Stimulated activated CD8-positive, alpha-beta memory T cell treated with anti-CD3 and anti-CD28 coated beads, Interleukin-7, amount 100 ng/mL, for 1 hour (primary cell): ENCODE measurements at places on chromosomes 5 and 9.

- no peak for DNase-seq
Observed at GRCh38 chr9:121947775-121948174, 145.3 kb downstream of the TTLL11 start.

GRCh38 chr5:136891175-136891972, 526.0 kb upstream of the TRPC7 start:
- no peak for DNase-seq

- DNase-seq, result no peak
Observed at GRCh38 chr5:7395432-7395946, 449 bp upstream of the ADCY2 start.

DNA sequence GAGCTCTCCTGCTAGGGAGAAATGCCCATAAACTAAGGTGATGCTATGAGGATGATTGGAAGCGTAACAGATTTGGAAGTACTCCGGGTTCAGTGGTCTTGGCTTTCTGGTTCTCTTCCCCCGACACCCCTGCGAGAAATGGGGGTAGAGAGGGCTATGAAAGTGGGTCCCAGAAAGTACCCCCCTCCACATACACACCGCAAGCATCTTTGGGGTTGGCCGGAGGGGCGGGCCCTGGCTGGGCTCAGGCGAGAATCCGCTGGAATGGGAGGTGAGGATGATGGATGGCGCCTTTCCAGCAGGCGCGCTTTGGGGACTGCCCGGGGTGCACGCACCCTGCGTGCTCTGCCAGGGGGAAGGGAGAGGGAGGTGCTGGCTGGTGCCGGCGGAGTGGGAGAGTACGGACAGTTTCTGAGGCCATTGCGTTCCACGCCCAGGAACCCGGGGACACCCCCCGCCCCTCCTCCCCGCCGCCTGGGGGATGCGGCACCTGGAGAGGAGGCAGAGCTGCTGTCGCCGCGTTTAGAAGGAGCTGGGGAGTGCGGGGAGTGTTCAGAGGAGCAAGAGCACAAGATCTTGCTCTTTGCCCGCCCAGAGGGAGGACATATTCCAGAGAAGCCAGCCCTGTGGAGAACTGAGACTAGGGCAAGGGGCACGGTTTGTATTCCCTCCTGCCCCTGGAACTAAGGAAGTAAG, 1.9 kb downstream of the PCSK5 start:
- DNase-seq, result no peak

GRCh38 chr5:65928860-65929259, 2.5 kb downstream of the ERBIN start:
- DNase-seq, result no peak

- DNase-seq, result no peak
Observed at GRCh38 chr5:153530357-153531143, 40.1 kb downstream of the GRIA1 start.

GRCh38 chr5:146218168-146218567, 14.8 kb downstream of the RBM27 start:
- DNase-seq, result no peak

GRCh38 chr5:137833463-137833862, 34.2 kb upstream of the MYOT start:
- DNase-seq, result no peak

DNA sequence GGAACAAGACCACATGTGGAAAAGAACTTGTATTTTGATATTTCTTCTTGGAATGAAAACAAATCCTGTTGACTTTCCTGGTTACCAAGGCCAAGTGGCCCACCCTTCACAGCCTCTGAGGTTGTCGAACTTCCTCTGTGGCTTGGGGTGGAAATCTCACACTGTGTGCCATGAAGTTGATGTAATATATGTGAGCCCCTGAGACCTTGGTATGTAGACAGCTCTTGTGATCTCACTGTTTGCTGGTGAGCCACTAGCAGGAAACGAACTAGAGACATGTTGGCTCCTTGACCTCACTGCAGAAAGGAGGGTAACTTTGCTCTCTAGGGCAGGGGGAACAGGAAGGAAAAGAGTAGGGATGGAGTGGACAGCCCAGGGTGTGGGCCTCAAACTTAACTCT, 159.4 kb downstream of the ARHGAP26 start:
- peak; percentile 15 for DNase-seq

GRCh38 chr9:130972957-130973685, 34.1 kb upstream of the FIBCD1 start:
- DNase-seq, result no peak

GRCh38 chr9:114721491-114722079, 39.6 kb upstream of the TEX48 start:
- no peak for DNase-seq

- DNase-seq, result no peak
Observed at GRCh38 chr9:93084471-93084881, 11.5 kb upstream of the CARD19 start.

- no peak for DNase-seq
Observed at GRCh38 chr9:1869843-1870242, 145.3 kb upstream of the SMARCA2 start.

DNA sequence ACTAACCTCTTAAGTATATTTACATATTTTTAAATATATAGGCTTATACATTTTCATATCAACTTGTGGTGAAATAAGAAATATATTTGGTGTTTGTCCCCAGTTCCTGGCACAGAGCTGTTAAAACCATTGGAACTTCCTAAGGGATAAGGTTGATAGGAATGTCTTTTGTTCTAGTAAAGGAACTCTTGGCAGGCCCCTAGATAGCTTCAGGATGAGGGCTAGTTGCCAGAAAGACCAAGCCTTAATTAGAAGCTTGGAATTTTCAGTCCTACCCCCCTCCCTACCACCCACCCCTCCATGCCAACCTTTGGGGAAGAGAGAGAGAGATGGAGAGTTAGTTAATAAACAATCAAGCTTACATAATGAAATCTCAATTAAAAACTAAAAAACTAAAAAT, 638.6 kb upstream of the ACO1 start:
- no peak for DNase-seq

DNA sequence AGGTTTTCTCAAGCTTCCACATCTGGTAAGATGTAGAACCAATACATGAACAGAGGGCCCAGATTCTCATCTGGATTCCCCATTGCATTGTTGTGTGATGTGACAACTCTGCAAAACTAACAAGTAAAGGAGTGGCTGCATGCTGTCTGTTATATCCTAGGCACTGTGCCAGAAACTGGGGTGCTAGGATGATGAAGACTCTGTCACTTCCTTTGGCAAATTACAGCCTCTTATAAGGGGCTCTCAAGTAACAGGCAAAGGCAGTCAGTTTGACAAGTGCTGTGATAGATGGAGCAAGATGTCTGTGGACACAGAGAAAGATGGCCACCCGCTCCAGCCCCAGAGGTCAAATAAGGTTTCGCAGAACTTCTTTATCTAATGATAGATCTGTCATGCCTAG, 115.7 kb downstream of the PAPPA start:
- no peak for DNase-seq

DNA sequence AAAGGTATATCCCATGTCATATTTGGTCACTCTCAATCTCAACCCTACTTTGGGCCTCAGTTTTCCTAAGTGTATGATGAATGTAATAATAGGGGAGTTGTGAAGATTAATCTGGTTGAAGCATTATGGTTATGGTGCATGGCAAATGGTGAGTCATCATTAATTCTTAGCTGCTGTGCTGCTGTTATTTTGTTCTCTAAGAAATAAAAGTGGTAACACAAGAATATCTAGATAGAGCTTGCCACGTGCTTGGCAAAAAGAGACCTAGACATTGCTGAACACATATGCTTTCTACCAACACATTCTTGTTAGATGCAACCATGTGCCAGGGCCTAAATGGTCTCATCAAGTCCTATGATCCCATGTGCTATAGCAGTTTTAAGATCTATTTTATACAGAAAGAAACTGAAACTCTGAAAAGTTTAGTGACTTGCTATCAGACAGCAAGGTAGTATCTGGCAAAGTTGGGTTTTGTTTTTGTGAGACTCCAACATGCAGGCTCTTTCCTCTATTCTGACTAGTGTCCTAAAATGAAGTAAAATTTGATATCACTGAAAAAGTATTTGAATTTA, 699.9 kb upstream of the MEF2C start:
- no peak for DNase-seq

DNA sequence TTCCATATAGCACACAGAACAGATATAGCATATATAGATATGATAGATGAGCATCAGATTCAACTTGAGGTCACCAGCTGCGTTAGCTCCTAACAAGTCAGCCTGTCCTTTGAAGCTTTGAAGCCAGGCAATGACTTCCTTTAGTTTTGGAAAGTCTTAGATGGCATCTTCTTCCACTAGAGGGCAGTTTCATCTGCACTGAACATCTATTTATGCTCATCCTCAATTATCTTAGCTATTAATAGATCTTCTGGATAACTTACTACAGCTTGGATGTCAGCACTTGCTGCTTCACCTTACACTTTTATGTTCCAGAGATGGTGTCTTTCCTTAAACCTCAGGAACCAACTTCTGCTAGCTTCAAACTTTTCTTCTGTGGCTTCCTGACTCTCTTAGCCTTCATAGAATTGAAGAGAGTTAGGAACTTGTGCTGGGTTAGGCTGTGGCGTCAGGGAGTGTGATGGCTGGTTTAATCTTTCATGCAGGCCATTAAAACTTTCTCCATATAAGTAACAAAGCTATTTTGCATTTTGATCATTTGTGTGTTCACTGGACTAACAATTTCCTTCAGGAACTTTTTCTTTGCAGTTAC, 1401.4 kb downstream of the EFNA5 start:
- DNase-seq, result no peak

DNA sequence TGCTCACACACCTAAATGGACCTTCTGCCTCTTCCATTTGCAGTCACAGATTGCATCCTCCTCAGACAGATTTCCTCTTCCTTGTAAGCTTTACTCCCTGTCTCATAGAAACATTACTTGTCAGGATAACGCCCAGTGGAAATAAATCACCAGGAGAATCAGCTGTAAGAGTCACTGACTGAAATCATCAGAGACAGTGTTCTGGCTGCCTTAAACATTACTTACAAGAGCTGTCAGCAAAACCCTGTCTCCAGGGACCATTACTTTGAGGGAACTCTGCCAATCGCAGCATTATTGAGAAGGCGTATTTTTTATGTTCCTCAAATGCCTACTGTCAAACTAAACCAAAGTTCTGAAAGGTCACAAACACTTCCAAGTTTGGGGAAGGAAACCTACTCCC, 5.9 kb downstream of the DPYSL3 start:
- DNase-seq, result no peak

DNA sequence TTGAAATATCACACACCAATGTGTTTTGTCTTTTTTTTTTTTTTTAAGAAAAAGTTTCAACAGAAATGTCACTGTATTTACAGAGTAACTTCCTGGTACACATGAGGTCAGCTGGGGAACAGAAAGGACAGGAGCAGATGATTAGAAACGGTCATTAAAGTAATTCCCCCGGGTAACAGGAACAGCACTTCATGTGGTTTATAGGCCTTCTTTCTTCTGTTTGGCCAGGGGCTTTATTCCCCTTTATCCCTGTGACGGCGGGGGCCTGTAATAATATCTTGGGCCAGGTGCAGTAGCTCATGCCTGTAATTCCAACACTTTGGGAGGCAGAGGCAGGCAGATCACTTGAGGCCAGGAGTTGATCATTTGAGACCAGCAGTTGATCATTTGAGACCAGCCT, 30.5 kb upstream of the MSH3 start:
- no peak for DNase-seq

- no peak for DNase-seq
Observed at GRCh38 chr5:159340511-159340910, 10.2 kb upstream of the IL12B start.

DNA sequence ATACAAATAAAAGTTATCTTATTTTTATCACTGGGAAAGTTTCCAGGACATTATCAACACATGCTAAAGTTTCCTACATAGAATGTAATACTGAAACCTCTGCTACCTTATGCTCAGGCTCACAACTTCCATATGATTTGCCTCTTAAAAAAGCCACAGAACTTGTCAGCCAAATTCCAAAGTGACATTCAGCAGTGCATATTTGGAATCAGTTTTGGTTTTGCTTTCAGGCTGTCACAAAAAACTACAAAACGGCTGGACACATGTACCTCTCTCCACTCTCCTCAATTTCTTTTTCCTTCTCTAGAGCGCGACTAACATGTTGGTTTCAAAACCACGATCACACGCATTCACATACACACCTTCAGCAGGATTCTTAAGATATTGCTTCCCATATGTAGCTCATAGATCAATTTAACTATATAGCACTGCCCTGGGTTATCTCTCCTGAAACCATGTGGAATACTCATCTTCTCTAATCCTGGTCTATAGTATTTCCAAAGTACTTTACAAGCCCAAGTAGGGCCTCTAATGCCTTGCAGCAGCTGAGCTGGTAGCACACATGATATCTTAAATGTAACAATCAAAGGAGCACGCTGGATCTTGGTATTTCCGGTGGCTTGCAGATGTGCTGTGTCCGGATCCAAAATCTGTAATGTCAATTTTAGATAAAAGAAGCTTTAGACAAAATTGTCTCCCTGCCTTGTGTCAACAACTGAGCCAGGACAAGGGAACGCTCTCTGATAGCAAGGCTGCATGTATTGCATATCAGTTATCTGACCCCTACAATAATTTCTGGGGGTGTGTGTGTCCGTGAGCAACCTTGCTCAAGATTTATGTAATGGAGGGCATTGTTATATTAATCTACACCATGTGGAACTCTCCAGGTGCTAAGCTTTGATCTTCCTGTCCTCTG, 203.2 kb downstream of the DMRT2 start:
- DNase-seq, result no peak

DNA sequence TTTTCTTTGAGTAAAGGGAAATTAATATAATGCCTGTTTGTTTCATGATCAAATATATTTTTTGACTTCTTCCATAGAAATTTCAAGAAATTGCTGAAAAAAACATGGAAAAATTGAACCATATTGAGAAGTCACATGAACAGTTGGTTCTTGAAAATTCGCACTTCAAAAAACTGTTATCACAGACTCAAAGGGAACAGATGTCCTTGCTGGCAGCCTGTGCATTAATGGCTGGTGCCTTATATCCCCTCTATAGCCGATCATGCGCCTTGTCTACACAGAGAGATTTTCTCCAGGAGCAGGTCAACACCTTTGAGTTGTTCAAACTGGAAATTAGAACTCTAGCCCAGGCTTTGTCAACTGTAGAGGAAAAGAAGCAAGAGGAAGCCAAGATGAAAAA, 191.4 kb downstream of the CCDC171 start:
- DNase-seq, result no peak

DNA sequence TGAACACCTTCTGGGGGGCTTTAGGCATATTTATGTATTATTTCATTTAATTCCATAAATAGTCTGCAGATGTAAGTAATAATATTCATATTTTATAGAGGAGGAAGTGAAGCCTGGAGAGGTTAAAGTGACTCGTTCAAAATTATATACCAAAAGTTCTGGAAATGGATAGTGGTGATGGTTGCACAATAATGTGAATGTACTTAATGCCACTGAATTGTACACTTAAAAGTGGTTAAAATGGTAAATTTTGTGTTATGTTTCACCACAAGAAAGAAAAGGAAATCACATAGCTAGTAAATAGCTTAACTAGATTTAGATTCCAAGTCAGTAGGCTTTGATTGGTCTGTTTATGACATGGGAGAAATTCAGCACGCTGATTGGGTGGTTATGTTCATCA, 13.0 kb upstream of the TMEFF1 start:
- no peak for DNase-seq

DNA sequence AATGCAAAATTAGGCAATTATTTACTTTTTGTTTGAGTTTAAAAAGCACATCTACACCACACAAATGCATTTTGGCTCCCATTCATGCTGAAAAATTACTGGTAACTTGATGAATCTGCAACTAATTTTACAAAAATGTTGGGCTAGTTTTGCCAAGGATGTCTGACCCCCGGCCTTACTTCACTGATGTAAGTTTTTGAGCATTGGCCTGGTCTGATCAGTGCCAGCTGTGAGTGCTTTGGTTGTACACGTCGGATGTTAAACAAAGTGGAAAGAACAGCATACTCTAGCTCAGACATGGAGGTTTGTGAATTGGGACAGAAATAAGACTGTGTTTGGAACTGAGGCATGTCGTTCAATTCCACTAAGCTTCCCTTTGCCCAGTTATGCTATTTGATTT, 1044.2 kb downstream of the TLE4 start:
- no peak for DNase-seq
